ENCODE measurements at places on chromosomes 2 and 18. TPM values are rescaled to one million over a fixed set of nuclear protein-coding genes. Genes with fewer than 3 reads are reported as not detected.

DNA sequence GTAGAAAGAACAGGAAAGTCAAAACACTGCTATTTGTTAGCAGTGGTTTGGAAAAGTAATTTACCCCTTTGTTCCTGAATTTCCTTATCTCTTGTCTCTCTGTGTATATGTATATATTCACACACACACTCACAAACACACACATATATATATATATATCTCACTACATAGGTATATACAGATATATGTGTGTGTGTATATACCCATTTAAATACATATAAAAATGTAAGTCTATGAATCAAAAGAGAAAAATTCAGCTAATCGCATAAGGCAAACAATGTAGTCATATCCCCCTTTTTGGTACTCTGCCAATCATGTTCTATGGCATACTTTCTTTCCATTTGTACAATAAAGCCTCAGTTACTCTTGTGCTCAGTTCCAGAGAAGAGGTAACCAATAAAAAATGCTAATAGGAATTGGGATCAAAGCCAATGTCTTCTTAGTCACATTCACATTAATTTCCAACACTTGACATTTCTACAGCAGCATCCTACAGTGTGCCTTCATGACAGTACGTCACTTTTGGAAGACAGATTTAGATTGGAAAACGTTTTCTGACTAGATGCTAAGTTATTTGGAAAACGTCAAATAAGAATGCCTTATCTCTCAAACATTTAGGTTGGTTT lies 94.6 kb downstream of the MC4R start:
- DNase-seq = no peak

DNA sequence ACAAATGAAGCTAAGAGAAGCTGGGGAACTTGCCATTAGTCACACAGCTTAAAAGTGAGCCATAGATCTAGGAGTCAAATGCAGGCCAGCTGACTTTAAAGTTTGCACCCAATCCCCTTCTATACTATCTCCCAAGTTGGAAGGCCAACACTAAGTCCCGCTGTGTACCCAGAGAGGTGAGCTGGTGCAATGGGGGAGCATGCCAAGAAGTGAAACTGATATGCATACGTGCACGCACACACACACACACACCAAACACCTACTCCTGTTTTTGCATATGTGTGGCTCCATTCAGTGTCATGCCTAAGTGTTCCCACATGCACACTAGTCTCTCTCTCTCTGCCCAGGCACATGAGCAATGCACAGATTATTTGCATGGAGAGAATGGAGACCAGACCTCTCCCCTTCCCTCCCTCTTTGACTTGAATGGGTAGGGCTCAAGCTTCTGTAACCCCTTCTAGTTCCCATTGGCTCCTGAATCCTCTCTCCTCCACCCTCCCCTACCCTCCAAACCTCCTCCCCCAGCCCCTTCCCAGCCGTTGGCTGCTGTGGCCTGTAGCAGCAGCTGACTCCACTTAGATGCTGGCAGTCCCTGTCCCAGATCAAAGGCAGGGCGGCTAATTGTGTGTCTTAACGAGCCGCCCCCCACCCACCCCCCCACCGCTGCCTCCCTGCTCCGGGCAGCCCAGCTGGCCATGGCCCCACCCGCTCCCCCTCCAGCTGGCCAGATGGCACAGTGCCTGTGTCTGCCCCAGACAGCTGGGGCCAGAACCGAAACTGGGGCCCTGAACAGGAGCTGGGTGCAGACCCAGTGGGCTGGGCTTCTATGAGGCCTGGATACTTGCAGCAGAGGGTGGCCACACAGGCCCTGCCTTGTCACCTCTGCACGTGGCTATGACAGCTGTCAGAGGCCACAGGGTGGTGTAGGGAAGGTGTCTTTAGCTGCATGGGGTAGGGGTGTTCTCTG lies 5.6 kb downstream of the WNT10A start:
- no peak for DNase-seq

GRCh38 chr2:226409134-226409533 lies 390.5 kb downstream of the IRS1 start:
- DNase-seq = no peak

SCN2A gene
- total RNA-seq = 0.16 TPM

GRCh38 chr2:178119179-178119922 lies 7.1 kb downstream of the RBM45 start:
- DNase-seq = no peak

ADCY3 gene
- total RNA-seq = 89.1 TPM
